ENCODE measurements at places on chromosomes 5 and 9. TPM values are rescaled to one million over a fixed set of nuclear protein-coding genes. Genes with fewer than 3 reads are reported as not detected.

FOXE1 gene
- polyA plus RNA-seq = not detected

- no peak for DNase-seq
- H3K27me3 ChIP-seq = no peaks in the 10 kb centered on the region
- no peak overlapping the region for H3K4me3 ChIP-seq
- no peak overlapping the region for H3K27ac ChIP-seq
- no peaks in the 10 kb centered on the region for H3K36me3 ChIP-seq
Measured at GRCh38 chr9:134026581-134026980, 1.3 kb downstream of the BRD3OS start.

GRCh38 chr9:78940121-78940855 is 631.5 kb upstream of the TLE4 start:
- no peaks in the 10 kb centered on the region for H3K36me3 ChIP-seq
- no peaks in the 10 kb centered on the region for H3K27me3 ChIP-seq
- no peaks in the 10 kb centered on the region for H3K4me1 ChIP-seq
- DNase-seq = no peak

- H3K4me1 ChIP-seq = no peaks in the 10 kb centered on the region
- H3K36me3 ChIP-seq = no peaks in the 10 kb centered on the region
- no peak for DNase-seq
- no peaks in the 10 kb centered on the region for H3K27me3 ChIP-seq
Measured at GRCh38 chr5:34652466-34652865, 3.7 kb upstream of the RAI14 start.

PTGDS gene
- polyA plus RNA-seq = 12.2 TPM

GRCh38 chr9:122099271-122099869 is 6.3 kb upstream of the TTLL11 start:
- no peaks in the 10 kb centered on the region for H3K27me3 ChIP-seq
- no peaks in the 10 kb centered on the region for H3K4me1 ChIP-seq
- H3K4me3 ChIP-seq = no peak overlapping the region
- DNase-seq = peak; percentile 87

GRCh38 chr5:78534148-78534904 is 114.2 kb downstream of the LHFPL2 start:
- no peaks in the 10 kb centered on the region for H3K36me3 ChIP-seq
- H3K27ac ChIP-seq = peak overlapping the region; percentile 94
- H3K27me3 ChIP-seq = no peaks in the 10 kb centered on the region
- no peaks in the 10 kb centered on the region for H3K4me1 ChIP-seq

- no peak for DNase-seq
- H3K36me3 ChIP-seq = no peaks in the 10 kb centered on the region
- no peaks in the 10 kb centered on the region for H3K4me1 ChIP-seq
- H3K4me3 ChIP-seq = no peak overlapping the region
- no peaks in the 10 kb centered on the region for H3K27me3 ChIP-seq
Measured at GRCh38 chr5:170283296-170283695, 14.3 kb downstream of the LCP2 start.

TMEM232 gene
- polyA plus RNA-seq = 4.9 TPM

DNA sequence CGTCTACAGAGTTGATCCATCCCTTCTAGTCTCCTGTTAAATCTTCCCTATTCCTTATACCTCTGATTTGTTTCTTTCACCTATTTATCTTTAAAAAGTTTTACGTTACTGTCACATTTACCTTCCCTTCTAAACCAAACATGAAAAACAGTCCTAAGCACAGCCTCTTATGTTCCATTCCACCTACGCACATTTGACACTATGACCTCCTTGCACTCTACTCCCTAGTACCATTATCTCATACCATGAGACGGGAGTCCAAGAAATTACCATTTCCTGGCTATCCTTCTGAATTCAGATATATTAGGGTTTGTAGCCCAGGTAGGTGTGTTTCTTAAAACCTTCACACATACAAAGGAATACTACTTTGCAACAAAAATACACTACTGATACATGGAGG is 25.1 kb downstream of the FNIP1 start:
- H3K36me3 ChIP-seq = no peaks in the 10 kb centered on the region
- no peaks in the 10 kb centered on the region for H3K27me3 ChIP-seq
- no peak overlapping the region for H3K27ac ChIP-seq
- no peak for DNase-seq
- H3K4me1 ChIP-seq = peaks cover 16% of the 10 kb centered on the region

GRCh38 chr9:23598994-23599393 is 227.0 kb downstream of the ELAVL2 start:
- H3K36me3 ChIP-seq = no peaks in the 10 kb centered on the region
- H3K27me3 ChIP-seq = no peaks in the 10 kb centered on the region
- H3K4me1 ChIP-seq = no peaks in the 10 kb centered on the region
- H3K27ac ChIP-seq = no peak overlapping the region
- no peak for DNase-seq
- no peak overlapping the region for H3K4me3 ChIP-seq

MRPL50 gene
- 9.5 TPM for polyA plus RNA-seq

GRCh38 chr5:149665416-149666175 is 64.5 kb upstream of the PPARGC1B start:
- DNase-seq = no peak
- no peak overlapping the region for H3K27ac ChIP-seq
- no peaks in the 10 kb centered on the region for H3K27me3 ChIP-seq
- H3K36me3 ChIP-seq = no peaks in the 10 kb centered on the region
- H3K4me1 ChIP-seq = no peaks in the 10 kb centered on the region
- no peak overlapping the region for H3K4me3 ChIP-seq

LCN15 gene
- not detected for polyA plus RNA-seq

GRXCR2 gene
- polyA plus RNA-seq = not detected

OTP gene
- polyA plus RNA-seq = not detected

GRCh38 chr9:98790842-98791607 is 5.3 kb downstream of the ANKS6 start:
- no peaks in the 10 kb centered on the region for H3K4me1 ChIP-seq
- no peak overlapping the region for H3K27ac ChIP-seq
- H3K4me3 ChIP-seq = no peak overlapping the region
- no peaks in the 10 kb centered on the region for H3K36me3 ChIP-seq
- H3K27me3 ChIP-seq = no peaks in the 10 kb centered on the region
- peak; percentile 90 for DNase-seq

PPP3R2 gene
- not detected for polyA plus RNA-seq

- H3K27ac ChIP-seq = no peak overlapping the region
- no peaks in the 10 kb centered on the region for H3K27me3 ChIP-seq
- H3K4me1 ChIP-seq = no peaks in the 10 kb centered on the region
- no peaks in the 10 kb centered on the region for H3K36me3 ChIP-seq
- no peak for DNase-seq
- no peak overlapping the region for H3K4me3 ChIP-seq
Measured at GRCh38 chr9:22522206-22522740, 75.6 kb downstream of the DMRTA1 start.

ABHD17B gene
- 6.6 TPM for polyA plus RNA-seq

DNA sequence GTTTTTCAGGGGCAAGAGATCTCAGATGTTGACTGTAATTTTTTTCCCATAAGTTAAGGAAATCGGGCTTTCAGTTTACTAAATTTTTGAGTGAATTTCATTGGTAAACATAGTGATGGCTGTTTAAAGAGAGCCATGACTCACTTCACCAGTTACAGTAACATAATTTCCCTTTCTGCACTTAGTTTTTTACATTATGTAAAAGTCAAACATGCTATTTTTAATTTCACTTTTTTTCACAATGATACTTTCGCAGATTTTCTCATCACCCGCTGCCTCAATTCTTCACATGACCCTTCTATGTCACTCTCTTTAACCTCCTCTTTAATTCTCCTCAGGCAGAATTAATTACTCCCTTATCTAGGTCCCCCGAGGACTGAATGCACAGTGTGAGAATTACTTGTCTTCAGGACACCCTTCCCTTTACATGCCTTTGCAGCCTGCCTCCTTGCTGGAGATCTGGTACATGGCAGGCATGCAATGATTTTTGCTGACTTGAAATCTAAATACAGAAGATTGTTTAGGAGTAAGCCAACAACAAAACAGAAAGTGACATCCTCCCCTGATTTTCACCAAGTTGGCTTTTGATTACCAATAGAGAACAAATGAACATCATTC is 217.5 kb upstream of the S1PR3 start:
- no peak overlapping the region for H3K4me3 ChIP-seq
- no peak for DNase-seq
- no peaks in the 10 kb centered on the region for H3K27me3 ChIP-seq
- H3K4me1 ChIP-seq = peaks cover 7% of the 10 kb centered on the region
- no peaks in the 10 kb centered on the region for H3K36me3 ChIP-seq

DNA sequence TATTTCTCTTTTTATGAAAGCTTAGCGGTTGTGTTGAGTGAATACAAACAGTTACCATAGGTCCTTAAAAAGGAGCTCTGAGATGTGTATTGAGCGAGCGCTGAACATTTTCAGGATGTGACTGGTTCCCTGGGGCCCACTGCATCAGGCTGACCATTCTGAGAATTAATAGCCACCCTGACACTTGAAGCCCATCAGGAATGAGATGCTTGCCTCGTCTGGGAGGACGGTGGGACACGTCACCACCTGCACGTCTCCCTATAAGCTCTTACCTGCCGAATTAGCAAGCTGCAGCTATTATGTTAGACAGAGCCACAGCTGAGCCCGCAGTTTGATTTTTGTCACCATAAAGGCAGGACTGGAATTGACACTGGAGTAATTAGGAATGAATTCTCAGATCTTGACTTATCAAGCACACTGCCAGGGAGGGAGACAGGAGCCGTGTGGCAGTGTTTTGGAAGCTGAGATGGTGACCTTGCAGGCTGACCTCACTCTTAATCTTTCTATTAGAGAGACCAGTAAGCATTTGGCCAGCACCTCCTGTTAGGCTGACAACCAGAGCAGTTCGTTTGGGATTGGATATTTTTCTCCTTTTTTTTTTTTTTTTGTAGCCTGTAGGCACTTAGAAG is 373.1 kb upstream of the WWC1 start:
- H3K36me3 ChIP-seq = no peaks in the 10 kb centered on the region
- no peak overlapping the region for H3K27ac ChIP-seq
- DNase-seq = no peak

LCNL1 gene
- polyA plus RNA-seq = not detected

DNA sequence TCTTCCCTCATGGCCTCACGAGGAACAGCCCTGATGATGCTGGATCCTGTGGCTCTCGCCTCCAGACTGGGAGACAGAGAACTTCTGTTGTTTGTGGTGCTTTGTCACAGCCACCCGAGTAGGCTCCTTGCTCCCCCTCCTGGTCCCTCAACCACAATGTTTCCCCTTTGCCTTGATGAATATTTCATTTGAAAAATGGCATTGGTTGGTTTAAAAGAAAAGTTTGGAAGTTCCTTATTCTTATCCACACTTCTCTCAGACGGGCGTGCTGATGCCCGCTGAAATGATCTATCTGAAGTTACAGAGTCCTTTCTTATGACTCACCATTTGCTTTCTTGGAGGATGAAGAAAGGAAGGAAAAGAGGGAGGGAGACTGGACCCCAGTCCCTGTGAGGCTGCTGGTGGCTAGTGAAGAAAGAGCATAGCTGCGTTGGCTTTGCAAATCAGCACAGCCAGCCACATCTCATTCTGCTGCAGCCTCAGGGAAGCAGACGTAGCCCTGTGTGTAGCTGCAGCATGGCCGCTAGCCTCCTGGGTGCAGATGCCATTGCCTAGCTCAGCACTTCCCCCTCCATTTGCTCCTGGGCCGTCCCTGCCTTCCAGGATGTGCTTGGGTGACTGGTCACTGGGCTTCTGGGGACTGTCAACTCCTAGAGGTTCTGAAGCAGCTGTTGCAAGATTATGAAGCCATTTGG is 185.9 kb downstream of the ERCC6L2 start:
- peak; percentile 80 for DNase-seq
- no peak overlapping the region for H3K27ac ChIP-seq
- H3K27me3 ChIP-seq = no peaks in the 10 kb centered on the region

GRCh38 chr5:51279983-51280706 is 103.1 kb upstream of the ISL1 start:
- no peaks in the 10 kb centered on the region for H3K36me3 ChIP-seq
- no peaks in the 10 kb centered on the region for H3K27me3 ChIP-seq
- H3K27ac ChIP-seq = no peak overlapping the region
- DNase-seq = no peak
- no peak overlapping the region for H3K4me3 ChIP-seq

- H3K4me3 ChIP-seq = no peak overlapping the region
- no peak for DNase-seq
- H3K27me3 ChIP-seq = no peaks in the 10 kb centered on the region
- H3K27ac ChIP-seq = no peak overlapping the region
- no peaks in the 10 kb centered on the region for H3K36me3 ChIP-seq
Measured at GRCh38 chr9:2145746-2146145, 130.6 kb downstream of the SMARCA2 start.

TAF11L7 gene
- not detected for polyA plus RNA-seq

GRCh38 chr5:115977988-115978387 is 15.7 kb downstream of the LVRN start:
- H3K27ac ChIP-seq = no peak overlapping the region
- H3K4me3 ChIP-seq = no peak overlapping the region
- no peaks in the 10 kb centered on the region for H3K27me3 ChIP-seq
- H3K4me1 ChIP-seq = no peaks in the 10 kb centered on the region
- no peaks in the 10 kb centered on the region for H3K36me3 ChIP-seq

GRCh38 chr5:54226215-54226614 is 84.2 kb downstream of the ARL15 start:
- H3K36me3 ChIP-seq = no peaks in the 10 kb centered on the region
- no peak overlapping the region for H3K4me3 ChIP-seq
- H3K27me3 ChIP-seq = no peaks in the 10 kb centered on the region
- H3K27ac ChIP-seq = no peak overlapping the region

GABRA1 gene
- polyA plus RNA-seq = not detected

ENTREP1 gene
- polyA plus RNA-seq = 0.25 TPM

GRCh38 chr5:1291611-1292080 is 3.2 kb downstream of the TERT start:
- no peaks in the 10 kb centered on the region for H3K4me1 ChIP-seq
- H3K4me3 ChIP-seq = no peak overlapping the region
- no peak for DNase-seq
- H3K27ac ChIP-seq = no peak overlapping the region
- no peaks in the 10 kb centered on the region for H3K27me3 ChIP-seq

DNA sequence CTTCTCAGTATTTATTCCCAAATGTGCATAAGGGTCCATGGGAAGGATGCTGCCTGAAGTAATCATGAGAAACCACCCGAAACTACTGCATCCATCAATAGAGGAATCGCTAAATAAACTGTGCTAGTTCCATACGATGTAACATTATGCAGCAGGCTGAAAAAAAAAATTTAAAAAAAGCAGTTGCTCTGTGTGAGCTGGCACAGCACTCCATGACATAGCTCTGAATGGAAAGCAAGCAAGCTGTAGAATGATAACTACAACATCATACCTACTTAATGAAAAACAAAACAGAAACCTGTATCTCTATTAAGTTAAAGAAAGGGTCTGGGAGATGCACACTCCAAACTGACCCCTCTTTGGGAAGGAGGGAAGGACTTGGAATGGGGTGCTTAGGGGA is 49.3 kb downstream of the SHB start:
- H3K4me3 ChIP-seq = no peak overlapping the region
- no peak overlapping the region for H3K27ac ChIP-seq
- H3K36me3 ChIP-seq = no peaks in the 10 kb centered on the region

GRCh38 chr5:74579215-74579614 is 61.3 kb downstream of the ENC1 start:
- H3K27ac ChIP-seq = no peak overlapping the region
- H3K36me3 ChIP-seq = no peaks in the 10 kb centered on the region
- no peak for DNase-seq
- H3K4me3 ChIP-seq = no peak overlapping the region

GRCh38 chr9:17574342-17574741 is 4.5 kb upstream of the SH3GL2 start:
- H3K4me1 ChIP-seq = no peaks in the 10 kb centered on the region
- H3K36me3 ChIP-seq = no peaks in the 10 kb centered on the region
- DNase-seq = no peak
- H3K4me3 ChIP-seq = no peak overlapping the region

FBLL1 gene
- polyA plus RNA-seq = 0.25 TPM

GRCh38 chr5:146283344-146283761 is 55.3 kb upstream of the POU4F3 start:
- DNase-seq = no peak
- H3K4me3 ChIP-seq = no peak overlapping the region
- no peaks in the 10 kb centered on the region for H3K4me1 ChIP-seq
- H3K27ac ChIP-seq = peak overlapping the region; percentile 88
- no peaks in the 10 kb centered on the region for H3K27me3 ChIP-seq

DNAI1 gene
- not detected for polyA plus RNA-seq
